Cardiac muscle cell (in vitro differentiated cells and primary cell): ENCODE measurements at places on chromosomes 2 and 18.

GRCh38 chr2:40914666-40915065 is 462.8 kb upstream of the SLC8A1 start:
- no peak for DNase-seq
- no peaks in the 10 kb centered on the region for H3K4me1 ChIP-seq
- no peaks in the 10 kb centered on the region for H3K36me3 ChIP-seq
- no peaks in the 10 kb centered on the region for H3K27me3 ChIP-seq

DNA sequence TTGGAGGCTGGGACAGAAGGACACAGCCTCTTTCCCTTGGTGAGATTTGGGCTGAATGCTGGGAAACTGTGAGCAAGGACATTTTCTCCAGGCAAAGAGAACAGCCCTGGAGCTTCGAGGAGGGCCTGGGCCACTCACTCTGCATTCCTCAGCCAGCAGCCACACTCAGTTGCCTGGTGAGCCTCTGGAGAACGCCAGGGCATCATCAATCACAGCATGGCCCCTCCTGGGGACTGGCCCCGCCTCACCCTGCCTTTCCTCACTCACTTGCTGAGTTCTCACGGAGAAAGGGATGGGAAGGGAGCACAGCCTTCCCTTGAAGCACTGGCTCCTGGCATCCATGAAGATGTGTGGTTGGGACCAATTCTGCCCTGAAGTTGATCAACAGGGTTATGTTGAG is 55.0 kb downstream of the APOB start:
- no peaks in the 10 kb centered on the region for H3K4me1 ChIP-seq
- DNase-seq: peak; percentile 8
- H3K4me3 ChIP-seq: no peak overlapping the region
- no peaks in the 10 kb centered on the region for H3K27me3 ChIP-seq

DNA sequence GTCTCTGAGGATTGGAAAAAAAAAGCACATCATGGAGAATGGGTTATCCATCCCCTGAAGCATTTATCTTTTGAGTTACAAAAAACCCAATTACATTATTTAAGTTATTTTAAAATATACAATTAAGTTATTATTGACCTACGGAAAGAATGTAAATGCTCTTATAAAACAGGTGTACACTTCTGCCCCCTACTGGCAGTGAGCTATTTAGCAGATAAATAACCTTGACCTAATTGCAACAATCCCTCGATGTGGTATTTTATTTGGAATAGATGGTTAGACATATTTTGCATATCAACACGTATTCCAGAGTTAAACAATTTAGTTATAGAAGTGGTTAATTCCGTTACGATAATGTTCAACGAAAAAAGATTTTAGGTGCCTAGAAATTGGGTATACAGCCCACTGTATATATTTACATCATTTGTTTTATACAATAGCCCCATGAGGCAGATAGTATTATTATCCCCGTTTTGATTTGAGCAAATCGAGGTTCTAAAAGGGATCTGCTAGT is 9.1 kb upstream of the DAW1 start:
- no peaks in the 10 kb centered on the region for H3K36me3 ChIP-seq
- H3K27me3 ChIP-seq: no peaks in the 10 kb centered on the region
- peak; percentile 63 for DNase-seq

- DNase-seq: peak; percentile 91
- peak within 1 kb of the TSS; percentile 84 for H3K27ac ChIP-seq
- H3K4me1 ChIP-seq: peaks cover 13% of the 10 kb centered on the region
- H3K36me3 ChIP-seq: no peaks in the 10 kb centered on the region
- H3K27me3 ChIP-seq: no peaks in the 10 kb centered on the region
Measured at GRCh38 chr2:238426568-238427434, at the start of gene ASB1. Gene ASB1, plus strand, starts transcription at chr2:238426927. Its CDS starts 144 bp downstream, at chr2:238427071.

GRCh38 chr2:112692495-112692911 is 28.3 kb upstream of the NT5DC4 start:
- H3K4me1 ChIP-seq: no peaks in the 10 kb centered on the region
- DNase-seq: no peak
- H3K4me3 ChIP-seq: no peak overlapping the region
- H3K36me3 ChIP-seq: no peaks in the 10 kb centered on the region
- no peak overlapping the region for H3K27ac ChIP-seq
- no peaks in the 10 kb centered on the region for H3K27me3 ChIP-seq

DNA sequence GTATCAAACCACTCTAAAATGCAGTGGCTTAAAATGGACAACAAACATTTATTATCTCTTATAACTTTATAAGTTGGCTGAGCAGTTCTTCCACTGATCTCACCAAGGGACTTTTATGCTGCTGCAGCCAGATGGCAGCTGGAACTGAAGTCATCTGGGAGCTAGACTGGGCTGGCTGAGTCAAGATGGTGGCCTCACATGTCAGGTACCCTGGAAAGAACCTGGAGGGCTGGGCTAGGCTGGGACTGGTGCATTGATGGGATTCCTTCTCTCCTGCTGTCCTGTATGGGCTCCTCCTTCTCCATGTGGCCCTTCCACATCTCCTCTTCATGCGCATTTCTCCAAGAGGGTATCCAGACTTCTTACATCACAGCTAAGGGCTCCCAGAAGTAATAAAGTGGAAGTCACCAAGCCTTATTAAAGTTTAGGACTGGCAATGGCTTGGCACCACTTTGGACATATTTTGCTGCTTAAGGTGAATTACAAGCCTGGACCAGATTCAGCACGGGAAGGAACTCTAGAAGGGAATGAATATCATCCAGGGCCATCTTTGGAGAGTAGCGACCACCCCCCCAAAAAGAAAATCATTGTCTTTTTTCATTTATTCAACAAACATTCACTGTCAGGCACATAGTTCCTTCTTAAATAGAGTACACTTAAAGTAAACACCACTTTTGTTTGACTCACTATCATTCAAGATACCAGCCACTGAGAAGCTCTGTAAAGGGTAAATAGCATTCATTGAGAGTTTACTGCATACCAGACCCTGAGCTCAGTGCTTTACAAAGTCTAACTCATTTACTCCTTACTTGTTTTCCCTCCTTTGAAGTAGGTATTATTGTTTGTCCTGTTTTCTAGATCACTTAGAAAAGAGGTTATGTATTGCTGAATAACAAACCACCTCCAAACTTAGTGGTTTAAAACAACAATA is 138.0 kb downstream of the ZFP36L2 start:
- no peak overlapping the region for H3K27ac ChIP-seq
- peaks cover 16% of the 10 kb centered on the region for H3K4me1 ChIP-seq
- DNase-seq: no peak
- H3K4me3 ChIP-seq: no peak overlapping the region
- no peaks in the 10 kb centered on the region for H3K27me3 ChIP-seq

DNA sequence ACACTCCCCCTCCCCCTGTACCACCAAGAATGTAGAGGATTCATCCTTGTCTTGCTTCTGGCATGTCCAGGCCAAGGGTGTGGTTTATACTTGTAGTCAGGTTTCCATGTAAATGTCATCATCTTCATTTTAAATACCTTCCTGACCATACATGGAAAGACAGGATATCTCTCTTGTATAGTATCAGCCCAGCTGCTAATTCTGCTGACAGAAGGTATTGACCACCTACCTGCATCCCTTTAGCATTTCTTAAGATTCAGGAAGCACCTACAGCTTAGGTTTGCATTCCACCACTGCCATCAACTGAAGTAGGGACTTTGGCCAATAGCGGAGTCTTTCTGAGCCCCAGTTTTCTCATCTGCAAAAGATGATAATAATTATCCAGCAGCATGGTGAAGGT is 22.9 kb upstream of the FSHR start:
- no peak overlapping the region for H3K27ac ChIP-seq
- no peaks in the 10 kb centered on the region for H3K4me1 ChIP-seq
- no peak overlapping the region for H3K4me3 ChIP-seq
- H3K27me3 ChIP-seq: no peaks in the 10 kb centered on the region

DNA sequence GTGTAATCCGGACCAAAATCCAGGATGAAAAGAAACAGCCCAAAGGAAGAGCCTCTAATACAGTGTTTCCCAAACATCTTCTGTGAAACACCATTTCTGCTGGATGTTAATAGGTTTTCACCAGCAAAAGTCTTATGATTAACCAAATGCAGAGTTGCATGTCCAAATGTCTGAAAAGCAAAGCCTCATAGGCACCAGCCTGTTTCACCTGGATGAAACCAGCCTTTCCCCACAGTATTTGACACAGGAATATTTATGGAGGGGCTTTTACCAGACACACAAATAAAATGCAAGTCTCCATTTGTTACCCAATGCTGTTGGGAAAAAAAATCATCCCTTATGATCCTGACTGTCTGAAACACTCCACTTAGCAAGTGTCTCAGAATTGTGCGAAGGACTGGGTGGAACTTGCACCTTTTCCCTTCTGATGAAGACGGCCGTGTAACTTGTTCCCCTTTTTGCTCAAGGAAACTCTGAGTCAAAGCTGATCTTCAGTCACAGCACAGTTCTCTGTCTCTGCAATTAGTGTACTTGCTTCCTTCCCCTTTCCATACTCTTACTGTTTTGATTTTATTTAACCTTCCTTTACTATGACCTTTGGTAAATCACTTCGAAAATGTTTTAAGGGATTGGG is 70.3 kb upstream of the IL1R2 start:
- no peaks in the 10 kb centered on the region for H3K36me3 ChIP-seq
- no peak overlapping the region for H3K4me3 ChIP-seq
- DNase-seq: no peak

GRCh38 chr2:16254356-16254965 is 314.1 kb downstream of the MYCN start:
- DNase-seq: no peak
- no peak overlapping the region for H3K4me3 ChIP-seq

DNA sequence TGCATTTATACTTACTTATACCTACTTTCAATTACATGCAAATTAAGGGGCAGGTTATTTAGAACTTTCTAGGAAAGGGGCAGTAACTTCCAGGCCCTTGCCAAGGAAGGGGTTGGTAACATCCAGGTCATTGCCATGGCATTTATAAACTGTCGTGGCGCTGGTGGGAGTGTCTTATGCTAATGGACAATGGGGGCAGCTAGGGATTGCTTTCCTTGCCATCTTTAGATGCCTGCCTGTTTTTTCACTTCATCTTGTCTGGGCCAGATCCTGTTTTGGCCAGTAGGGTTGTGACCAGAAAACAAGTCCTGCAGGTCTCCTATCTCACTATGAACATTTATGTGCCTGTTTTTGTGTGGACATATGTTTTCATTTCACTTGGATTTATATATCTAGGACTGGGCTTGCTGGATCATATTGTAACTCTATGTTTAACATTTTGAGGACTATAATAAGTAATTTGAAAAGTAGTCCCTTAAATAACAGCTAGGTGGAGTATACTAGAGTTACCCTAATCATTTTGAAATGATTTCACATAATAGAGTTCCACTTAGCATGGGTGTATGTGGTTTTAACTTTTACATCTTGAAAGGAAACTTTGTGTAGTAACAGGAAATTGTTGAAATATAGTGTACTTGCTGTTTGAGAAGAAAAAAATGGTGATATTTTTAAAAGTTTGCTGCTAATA is 56.1 kb downstream of the LCLAT1 start:
- H3K36me3 ChIP-seq: no peaks in the 10 kb centered on the region
- no peak overlapping the region for H3K27ac ChIP-seq
- H3K4me3 ChIP-seq: no peak overlapping the region
- H3K4me1 ChIP-seq: peaks cover 27% of the 10 kb centered on the region

- H3K4me1 ChIP-seq: peaks cover 4% of the 10 kb centered on the region
- no peaks in the 10 kb centered on the region for H3K36me3 ChIP-seq
- no peak for DNase-seq
- H3K27ac ChIP-seq: no peak overlapping the region
- no peaks in the 10 kb centered on the region for H3K27me3 ChIP-seq
- H3K4me3 ChIP-seq: no peak overlapping the region
Measured at GRCh38 chr18:31617031-31617717, 25.5 kb downstream of the TTR start.

GRCh38 chr2:22290302-22290701 is 1094.7 kb upstream of the KLHL29 start:
- no peak overlapping the region for H3K27ac ChIP-seq
- H3K36me3 ChIP-seq: no peaks in the 10 kb centered on the region
- H3K4me3 ChIP-seq: no peak overlapping the region
- H3K4me1 ChIP-seq: no peaks in the 10 kb centered on the region
- H3K27me3 ChIP-seq: no peaks in the 10 kb centered on the region

- peaks cover 9% of the 10 kb centered on the region for H3K27me3 ChIP-seq
- H3K4me3 ChIP-seq: peak overlapping the region; percentile 21
- DNase-seq: no peak
- H3K27ac ChIP-seq: no peak overlapping the region
- H3K36me3 ChIP-seq: no peaks in the 10 kb centered on the region
Measured at GRCh38 chr18:12287131-12287681, 20.8 kb upstream of the TUBB6 start.

GRCh38 chr2:178282075-178282815 is 87.9 kb downstream of the OSBPL6 start:
- H3K27ac ChIP-seq: no peak overlapping the region
- H3K4me3 ChIP-seq: no peak overlapping the region
- DNase-seq: no peak
- no peaks in the 10 kb centered on the region for H3K36me3 ChIP-seq
- H3K4me1 ChIP-seq: peaks cover 3% of the 10 kb centered on the region

- H3K36me3 ChIP-seq: no peaks in the 10 kb centered on the region
- DNase-seq: no peak
- no peaks in the 10 kb centered on the region for H3K27me3 ChIP-seq
- peaks cover 4% of the 10 kb centered on the region for H3K4me1 ChIP-seq
Measured at GRCh38 chr18:41645589-41646360, 309.3 kb upstream of the PIK3C3 start.

- peaks cover 52% of the 10 kb centered on the region for H3K27me3 ChIP-seq
Measured at GRCh38 chr2:159797543-159798375, at the start of gene CD302. Gene CD302, minus strand, starts transcription at chr2:159798208. Its CDS starts 10 bp downstream, at chr2:159798198.

DNA sequence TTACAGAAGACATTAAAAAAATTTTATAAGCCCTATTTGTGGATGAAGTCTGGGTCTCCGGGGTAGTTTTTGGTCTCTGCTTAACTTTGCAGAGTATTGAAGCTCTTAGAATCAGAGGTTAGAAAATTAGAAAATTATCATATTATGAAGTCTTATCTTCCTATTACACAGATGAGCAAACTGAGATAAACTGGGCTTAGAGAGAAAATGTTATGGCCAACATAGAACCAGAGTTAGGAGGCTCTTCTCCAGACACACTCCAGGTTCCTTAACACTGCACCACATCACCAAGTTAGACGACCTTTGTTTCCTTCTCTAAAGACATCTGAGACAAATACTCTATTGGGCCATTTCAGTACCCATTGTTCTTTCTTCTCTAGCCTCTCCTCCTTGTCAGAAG is 36.7 kb upstream of the NEB start:
- H3K27ac ChIP-seq: no peak overlapping the region
- H3K36me3 ChIP-seq: peaks cover 2% of the 10 kb centered on the region
- no peaks in the 10 kb centered on the region for H3K4me1 ChIP-seq
- no peak overlapping the region for H3K4me3 ChIP-seq

DNA sequence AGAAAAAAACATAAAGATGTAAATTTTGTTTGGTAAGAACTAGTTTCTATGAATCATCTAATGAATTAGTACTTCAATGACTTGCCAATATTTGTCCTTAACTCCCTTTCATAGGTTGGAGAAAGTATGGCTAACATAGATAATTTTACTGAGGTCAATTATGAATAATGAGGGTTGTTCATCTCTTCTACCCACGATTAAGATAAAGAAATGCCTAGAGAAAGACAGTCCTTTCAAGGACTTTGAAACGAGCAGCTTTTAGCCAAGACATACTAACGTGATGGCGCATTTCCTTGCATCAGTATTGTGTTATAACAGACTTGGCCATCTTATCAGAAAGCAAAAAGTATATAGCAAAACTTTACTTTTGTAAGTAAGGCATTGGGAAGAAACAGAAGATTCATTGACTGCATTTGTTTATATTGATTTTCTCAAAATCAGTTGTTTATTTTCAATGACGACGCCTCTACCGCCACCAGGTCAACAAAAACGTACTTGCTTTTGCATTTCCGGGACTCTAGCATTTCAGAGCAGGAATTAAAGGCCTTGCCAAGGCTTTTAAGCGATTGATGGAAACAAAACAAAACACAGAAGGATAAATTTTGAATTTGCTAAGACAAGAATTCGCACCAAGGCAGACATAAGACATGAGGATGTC is 961 bp downstream of the RBM43 start:
- DNase-seq: no peak
- no peaks in the 10 kb centered on the region for H3K4me1 ChIP-seq
- H3K27me3 ChIP-seq: no peaks in the 10 kb centered on the region
- H3K36me3 ChIP-seq: no peaks in the 10 kb centered on the region
